ENCODE measurements at places on chromosomes 5 and 9.

- no peak for DNase-seq
These were observed 45.7 kb upstream of the PTGS1 start for GRCh38 chr9:122325124-122325523.

DNA sequence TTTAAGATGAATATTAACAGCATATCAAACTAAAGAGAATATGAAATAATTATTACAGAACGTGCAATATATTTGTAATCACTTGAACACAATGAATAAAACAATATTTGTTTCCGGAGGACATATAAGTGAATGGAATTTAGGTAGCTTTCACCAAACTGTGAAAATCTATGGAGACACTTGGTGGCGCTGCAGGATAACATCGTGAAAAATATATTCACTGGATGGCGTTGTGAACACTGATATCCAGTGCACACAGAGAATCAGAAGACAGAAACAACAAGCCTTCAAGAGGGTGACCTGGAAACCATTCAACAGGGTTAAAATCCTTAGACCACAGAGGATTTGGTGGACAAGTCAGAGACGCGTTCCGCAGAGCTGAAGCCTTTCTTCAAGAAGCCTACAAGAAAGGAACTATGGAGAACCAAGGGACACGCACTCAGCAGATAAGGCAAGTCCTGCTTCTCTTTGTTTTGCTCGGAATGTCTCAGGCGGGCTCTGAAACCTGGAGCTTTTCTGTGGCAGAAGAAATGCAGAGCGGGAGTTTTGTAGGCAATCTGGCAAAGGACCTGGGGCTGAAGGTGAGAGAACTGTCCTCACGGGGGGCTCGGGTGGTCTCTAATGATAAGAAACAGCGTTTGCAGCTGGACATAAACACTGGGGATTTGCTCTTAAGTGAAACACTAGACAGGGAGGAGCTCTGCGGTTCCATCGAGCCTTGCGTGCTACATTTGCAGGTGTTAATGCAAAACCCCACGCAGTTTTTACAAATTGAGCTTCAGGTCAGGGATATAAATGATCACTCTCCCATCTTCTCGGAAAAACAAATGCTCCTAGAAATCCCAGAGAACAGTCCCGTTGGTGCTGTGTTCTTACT is at the start of gene PCDHB11:
Gene PCDHB11 (plus strand): TSS at position 269 of the 877 bp plus-strand sequence. CDS start 148 bp downstream, at position 417.
- no peak for DNase-seq

GRCh38 chr5:139650689-139651042 is 2.5 kb downstream of the CXXC5 start:
- peak; percentile 84 for DNase-seq

DNA sequence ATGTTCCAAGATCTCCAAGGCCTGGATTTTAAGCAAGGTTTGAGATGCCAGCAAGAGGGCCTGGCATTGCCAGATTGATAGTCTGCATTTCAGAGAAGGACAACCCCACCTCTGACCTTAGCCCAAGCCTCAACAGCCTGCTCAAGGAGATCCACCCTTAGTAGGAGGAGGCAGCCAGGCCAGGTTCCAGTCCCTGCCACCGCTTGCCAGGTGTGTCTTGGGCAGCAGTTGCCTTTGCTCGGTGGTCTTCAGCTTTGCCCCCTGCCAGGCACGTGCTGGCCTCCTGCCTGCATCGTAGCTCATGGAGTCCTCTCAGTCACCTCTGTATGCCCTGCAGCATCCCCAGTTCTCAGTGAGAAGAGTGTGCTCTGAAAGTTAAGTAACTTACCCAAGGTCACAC is 134.2 kb downstream of the KCNIP1 start:
- no peak for DNase-seq

DNA sequence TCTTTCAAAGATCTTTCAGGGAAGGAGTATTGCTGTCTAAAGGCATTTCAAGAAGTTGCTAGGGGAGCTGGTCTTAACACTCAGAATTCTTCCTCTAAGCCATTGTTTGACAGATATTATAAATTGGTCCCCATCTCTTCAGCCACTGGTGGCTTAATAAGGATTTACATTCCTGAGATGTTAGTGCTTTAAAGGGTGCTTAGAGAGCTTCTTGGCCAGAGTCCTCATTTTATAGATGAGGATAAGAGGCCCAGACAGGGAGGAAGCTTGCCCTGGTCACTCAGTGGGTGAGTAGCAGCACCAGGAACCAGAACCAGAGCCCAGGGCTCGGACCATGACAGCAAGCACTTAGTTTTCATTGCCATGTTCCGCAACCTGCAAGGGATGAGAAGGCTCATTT is 53.2 kb downstream of the GALNT10 start:
- no peak for DNase-seq

DNA sequence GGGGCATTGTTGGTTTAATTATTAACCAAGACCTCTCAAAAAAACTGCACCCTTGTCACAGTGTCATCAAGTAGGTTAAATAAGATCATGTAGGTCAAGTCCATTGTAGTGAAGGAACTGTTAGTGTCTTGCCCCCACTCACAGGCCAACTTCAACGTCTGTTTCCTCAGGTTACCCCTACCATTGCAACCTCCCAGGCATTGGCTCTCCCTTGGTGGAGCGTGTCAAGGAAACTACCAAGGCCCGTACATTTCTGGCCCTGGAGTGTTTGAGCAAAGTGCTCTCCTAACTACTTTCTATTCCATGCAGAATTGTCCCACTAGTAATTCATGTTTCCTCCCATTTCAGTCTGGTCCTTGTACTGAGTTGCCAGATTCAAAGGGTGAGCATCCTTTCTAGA is 167.5 kb downstream of the MEF2C start:
- no peak for DNase-seq

- DNase-seq = no peak
These were observed 101.3 kb downstream of the FBXL7 start for GRCh38 chr5:15601274-15601673.

GRCh38 chr9:69276775-69277174 is 48.2 kb upstream of the ENTREP1 start:
- DNase-seq = no peak

GRCh38 chr9:121950441-121950840 is 142.7 kb downstream of the TTLL11 start:
- no peak for DNase-seq

- no peak for DNase-seq
These were observed 159.4 kb upstream of the NR3C1 start for GRCh38 chr5:143562935-143563334.

DNA sequence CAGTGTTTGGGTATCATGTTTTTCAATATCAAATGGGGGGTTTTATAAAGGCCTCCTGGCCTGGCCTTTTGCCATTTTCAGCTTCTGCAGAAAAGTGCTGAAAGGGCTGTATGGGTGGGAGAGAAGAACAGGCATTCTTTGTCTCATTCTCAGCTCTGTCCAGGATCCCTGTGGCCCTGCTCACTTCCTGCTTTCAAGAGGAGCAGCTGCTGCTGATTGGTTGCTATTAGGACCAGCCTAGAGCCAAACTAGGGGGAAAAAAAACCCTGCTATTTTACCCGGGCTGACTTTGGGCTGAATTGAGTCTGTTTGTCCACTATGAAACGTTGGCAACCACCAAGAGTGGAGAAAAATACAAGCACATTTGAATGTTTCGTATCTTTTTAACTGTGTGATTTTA is 117.1 kb downstream of the CMYA5 start:
- peak; percentile 75 for DNase-seq

- DNase-seq = no peak
These were observed 47.5 kb downstream of the STX17 start for GRCh38 chr9:99953861-99954507.

DNA sequence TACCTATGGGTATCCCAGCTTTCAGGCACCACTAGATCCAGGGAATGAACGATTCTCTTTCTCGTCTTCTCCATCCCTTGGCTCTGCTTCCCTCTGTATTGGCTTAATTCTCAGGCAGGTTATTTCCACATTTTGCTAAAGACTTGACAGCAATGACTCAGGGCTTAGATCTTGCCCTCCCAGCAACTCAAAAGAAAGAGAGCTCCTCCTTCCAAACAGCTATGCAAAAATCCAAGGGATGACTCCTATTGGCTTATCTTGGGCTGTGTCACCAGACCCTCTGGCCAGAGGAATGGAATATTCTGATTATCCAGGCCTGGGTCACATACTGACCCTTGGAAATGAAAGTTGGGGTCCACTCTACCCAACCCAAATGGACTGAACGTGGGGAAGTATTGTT is 270.2 kb downstream of the NTRK2 start:
- DNase-seq = no peak

DNA sequence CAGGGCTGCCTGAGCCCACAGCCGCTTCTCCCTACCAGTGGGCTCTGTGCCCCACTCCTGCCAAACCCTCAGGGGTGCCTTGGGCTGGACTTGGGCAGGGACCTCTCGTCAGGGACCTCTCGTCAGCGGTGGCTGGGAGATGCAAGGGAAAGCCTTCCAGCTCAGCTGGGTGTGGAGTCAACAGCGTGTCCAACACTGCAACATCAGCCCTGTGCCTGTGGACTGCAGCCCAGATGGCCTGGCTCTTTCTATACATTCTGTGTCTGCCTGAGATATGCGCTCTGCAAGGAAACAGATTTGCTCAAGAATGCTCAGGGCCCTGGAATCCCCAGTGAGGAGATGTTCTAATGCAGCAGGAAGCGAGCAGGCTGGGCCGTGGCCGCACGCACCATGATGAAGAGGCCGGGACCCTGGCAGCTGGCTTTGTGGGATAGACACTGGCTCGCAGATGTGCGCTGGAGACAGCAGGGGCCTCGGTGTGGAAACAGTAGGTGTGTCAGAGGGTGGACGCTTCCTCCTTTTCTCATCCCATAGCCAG is 85.0 kb upstream of the COL5A1 start:
- no peak for DNase-seq

GRCh38 chr5:131109540-131110255 is 55.4 kb downstream of the HINT1 start:
- DNase-seq = peak; percentile 74

DNA sequence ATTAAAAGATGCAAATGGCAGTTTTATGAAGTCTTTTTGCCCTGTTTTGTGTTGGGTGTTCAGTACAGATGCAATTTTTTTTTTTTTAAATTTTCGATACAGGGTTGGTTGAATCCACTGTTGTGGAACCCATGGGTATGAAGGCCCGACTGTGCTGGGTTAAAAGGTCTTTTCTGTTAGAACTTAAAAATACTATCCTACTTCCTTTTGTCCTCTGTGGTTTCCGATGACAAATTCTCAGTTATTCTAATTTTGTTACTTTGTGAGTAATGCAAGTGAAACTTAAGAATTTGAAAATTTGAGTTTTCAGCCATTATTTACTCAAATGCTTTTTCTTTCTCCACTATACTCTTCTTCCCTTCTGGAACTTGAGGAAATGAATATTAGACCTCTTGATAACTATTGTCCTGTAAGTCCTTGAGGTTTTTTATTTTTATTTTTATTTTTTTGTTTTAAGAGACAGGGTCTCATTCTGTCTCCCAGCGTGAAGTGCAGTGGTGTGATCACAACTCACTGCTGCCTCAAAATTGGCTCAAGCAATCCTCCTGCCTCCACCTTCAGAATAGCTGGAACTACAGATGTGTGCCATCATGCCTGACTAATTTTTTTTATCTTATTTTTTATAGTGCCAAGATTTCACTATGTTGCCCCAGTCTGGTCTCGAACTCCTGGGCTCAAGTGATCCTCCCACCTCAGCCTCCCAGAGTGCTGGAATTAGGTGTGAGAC is 67.5 kb downstream of the ZCCHC7 start:
- no peak for DNase-seq

DNA sequence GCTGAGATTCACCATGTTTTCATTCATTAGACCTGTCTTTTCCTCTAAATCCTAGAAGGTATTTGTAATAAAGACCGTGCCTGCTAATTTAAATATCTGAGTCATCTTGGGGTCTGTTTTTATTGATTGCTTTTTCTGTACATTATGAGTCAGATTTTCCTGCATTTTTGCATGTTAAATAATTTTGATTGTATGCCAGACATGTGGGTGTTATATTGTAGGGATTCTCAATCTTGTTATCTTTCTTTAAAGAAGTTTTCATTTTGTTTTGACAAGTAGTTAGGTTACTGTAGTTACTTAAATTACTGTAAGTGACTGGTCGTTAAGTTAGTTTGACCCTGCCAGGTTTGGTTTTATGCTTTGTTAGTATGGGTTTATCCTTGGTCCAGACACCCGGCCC is 35.1 kb downstream of the EXOSC2 start:
- DNase-seq = no peak

GRCh38 chr9:91180240-91180929 is 181.3 kb downstream of the AUH start:
- no peak for DNase-seq

- no peak for DNase-seq
These were observed 2.9 kb upstream of the LCP2 start for GRCh38 chr5:170300361-170301013.

- no peak for DNase-seq
These were observed 167.9 kb upstream of the PANK3 start for GRCh38 chr5:168746893-168747640.
